Endothelial cell of umbilical vein (primary cell): ENCODE measurements at places on chromosomes 12 and 14. TPM values are rescaled to one million over a fixed set of nuclear protein-coding genes. Genes with fewer than 3 reads are reported as not detected.

TMEM119 gene
- total RNA-seq = not detected in 2 replicates

TSPAN11 gene
- total RNA-seq = 3.9 and 4.5 TPM in 2 replicates

PTPN6 gene
- 1.6 and 1.8 TPM in 2 replicates for total RNA-seq

CAPZA3 gene
- not detected in 2 replicates for total RNA-seq

SMCO2 gene
- 0.49 and 1.2 TPM in 2 replicates for total RNA-seq
